ENCODE measurements at places on chromosomes 16 and 17. TPM values are rescaled to one million over a fixed set of nuclear protein-coding genes. Genes with fewer than 3 reads are reported as not detected.

The E4F1 gene
- total RNA-seq = 16.7 TPM

DNA sequence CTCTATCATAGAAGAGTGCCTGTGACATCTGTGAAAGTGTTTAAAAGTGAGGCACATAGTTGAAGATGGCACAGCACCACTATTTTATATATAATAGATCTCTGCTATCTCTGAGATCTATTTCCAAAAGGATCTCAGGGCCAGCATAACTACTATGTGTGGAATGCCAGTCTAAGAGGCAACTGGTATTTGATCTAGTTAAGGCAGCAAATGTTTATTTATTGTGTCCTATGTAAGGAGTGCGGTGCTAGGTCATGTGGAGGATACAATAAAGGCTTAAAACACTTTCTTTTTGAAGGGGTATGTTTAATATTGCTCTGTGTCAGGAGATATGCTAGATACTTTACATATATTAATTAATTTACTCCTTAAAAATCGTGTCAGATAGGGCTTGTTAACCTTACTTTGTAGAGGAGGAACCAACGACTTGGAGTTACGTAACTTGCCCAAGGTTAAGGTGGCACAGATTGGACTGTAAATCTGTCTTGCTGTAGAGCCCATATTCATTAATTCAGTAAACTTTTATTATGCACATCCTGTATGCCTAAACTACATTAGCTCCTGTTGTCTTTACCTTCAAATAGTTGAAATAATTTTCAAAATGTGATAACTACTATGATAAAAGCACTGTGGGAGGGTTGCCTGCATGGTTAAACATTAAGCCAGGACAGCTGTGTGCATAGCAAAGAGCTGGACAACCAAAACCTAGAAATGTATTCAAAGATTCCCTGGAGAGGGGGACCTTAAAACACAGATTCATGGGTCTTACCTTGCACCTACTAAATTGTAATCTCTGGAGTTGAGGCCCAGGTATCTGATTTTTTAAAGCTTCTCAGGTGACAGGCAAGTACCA lies 83.3 kb downstream of the NLK start:
- no peak for DNase-seq

GRCh38 chr16:54116124-54116655 lies 170.4 kb downstream of the IRX3 start:
- DNase-seq = no peak

The RND2 gene
- total RNA-seq = 0.63 TPM

The NLRC5 gene
- total RNA-seq = 9.7 TPM

The GCGR gene
- total RNA-seq = not detected

All from right atrium auricular region (tissue), 2 donors.